ENCODE measurements at places on chromosomes 13 and 19. TPM values are rescaled to one million over a fixed set of nuclear protein-coding genes. Genes with fewer than 3 reads are reported as not detected.

The MBD3L3 gene
- total RNA-seq: not detected

- no peak for DNase-seq
Observed at GRCh38 chr13:86976521-86977324, 694.4 kb upstream of the SLITRK5 start.

DNA sequence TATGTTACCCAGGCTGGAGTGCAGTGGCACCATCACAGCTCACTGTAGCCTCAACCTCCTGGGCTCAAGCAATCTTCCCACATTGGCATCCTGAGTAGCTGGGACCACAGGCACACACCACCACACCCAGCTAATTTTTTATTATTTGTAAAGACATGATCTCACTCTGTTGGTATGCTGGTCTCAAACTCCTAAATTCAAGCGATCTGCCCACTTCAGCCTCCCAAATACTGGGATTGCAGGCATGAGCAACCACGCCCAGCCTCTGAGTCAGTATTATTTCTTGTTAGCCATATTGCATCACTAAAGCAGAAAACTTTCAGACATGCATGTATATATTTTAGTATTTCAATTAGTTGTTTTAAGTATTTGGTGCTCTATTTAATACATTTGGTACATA, 376.4 kb downstream of the GPC6 start:
- DNase-seq: no peak

The IER2 gene
- 29.8 TPM for total RNA-seq

DNA sequence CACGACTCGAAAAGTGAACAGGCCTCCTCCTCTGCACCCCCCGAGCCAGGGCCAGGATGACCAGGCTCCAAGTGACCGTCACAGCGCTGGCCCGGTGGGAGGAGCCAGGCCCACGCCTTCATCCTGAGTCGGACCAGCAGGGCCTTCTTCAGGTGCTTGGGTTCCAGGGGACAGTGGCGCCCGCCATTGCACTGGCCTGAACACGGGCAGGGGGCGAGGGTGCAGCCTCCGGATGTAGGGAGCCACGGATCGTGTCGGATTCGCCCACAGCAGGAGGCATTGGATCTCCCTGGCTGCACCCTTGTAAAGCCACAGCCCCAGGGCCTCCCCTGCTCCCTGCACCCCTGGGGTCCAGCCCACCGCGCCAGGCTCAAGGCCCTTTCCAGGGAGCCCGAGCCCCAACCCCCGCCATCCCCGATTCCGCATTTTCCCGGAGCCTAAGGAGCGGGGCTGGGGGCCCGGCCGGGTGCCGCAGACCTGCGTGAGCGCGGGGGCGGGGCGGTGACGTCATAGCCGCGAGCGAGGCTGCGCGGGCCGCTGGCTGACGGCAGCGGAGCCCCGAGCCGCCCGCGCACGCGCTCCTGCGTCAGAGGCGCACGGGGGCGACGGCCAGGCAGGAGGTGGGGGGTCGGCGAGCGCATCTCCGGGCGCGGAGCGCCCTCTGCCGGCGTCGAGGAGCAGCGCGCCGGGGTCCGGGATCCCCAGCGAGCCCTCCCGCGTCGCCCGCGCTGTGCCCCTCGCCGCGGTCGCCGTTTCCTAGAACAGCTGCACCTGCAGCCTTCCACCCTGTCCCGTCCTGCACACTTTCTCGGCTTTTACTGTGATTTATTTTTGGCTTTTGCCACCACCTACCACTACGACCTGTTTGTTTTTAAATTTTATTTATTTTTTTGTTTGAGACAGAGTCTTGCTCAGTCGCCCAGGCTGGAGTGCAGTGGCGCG, 1.5 kb upstream of the ATP5F1D start:
- DNase-seq: peak; percentile 97

DNA sequence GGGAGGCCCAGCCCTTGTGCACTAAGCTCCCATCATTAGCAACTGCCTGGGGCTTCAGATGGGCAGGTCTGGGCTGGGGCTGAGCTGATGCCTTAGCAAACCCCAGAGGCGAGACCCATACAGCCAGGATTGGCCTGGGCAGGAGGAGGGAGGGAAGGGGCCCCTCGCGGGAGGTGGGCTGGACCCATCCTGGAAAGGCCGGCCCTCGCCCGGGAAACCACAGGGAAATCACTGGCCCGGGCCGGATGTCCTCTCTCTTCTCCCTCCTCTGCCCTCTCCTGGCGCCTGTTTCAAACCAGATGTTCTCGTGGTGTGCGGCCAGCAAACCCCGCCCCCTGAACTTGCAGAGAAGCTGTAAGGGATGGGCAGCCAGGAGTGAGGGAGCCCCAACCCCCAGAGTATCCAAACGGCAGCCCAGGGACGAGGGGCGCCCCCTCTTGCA, 43.1 kb downstream of the TMEM255B start:
- peak; percentile 90 for DNase-seq

DNA sequence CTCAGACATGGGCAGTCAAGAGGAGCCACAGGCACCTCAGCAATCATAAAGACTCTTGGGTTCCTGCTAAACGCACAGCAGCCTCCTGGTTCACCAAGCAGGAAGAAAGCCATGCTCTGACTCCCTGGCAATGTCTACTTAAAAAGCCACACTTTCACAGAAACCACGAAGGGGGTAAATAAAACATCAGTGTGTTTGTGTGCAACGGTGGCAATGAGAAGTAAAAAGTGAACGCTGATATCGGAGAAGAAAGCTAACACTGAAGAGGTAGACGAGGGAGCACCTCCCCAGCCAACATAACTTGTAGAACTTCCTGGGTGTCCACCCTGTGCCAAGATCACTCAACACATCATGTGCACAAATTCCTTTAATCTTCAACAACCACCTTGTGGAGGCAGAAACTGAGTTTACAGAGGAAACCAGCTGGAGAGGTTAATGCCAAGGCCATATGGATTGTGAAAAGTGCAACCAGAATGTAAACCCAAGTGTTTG, 30.2 kb downstream of the HSPH1 start:
- no peak for DNase-seq

GRCh38 chr13:111846391-111847159, 220.4 kb upstream of the SOX1 start:
- no peak for DNase-seq

DNA sequence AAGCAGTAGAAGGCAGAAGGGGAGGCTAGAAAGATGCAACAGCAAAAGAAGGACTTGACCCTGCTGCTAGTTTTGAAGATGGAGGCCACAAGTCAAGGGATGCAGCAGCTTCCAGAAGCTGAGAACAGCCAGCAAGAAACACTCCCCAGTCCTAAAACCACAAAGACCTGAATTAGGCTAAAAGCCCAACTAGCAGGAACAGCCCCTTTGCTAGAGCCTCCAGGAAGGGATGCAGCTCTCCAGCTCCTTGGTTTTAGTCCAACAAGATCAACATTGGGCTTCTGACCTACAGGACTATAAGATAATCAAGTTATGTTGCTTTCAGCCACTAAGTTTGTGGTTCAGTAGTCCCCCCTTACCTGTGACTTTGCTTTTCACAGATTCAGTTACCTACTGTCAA, 10.5 kb upstream of the LATS2 start:
- no peak for DNase-seq

- no peak for DNase-seq
Observed at GRCh38 chr13:63249411-63250187, 1834.0 kb upstream of the PCDH20 start.

- peak; percentile 74 for DNase-seq
Observed at GRCh38 chr19:4445963-4446703, 11.5 kb downstream of the UBXN6 start.

DNA sequence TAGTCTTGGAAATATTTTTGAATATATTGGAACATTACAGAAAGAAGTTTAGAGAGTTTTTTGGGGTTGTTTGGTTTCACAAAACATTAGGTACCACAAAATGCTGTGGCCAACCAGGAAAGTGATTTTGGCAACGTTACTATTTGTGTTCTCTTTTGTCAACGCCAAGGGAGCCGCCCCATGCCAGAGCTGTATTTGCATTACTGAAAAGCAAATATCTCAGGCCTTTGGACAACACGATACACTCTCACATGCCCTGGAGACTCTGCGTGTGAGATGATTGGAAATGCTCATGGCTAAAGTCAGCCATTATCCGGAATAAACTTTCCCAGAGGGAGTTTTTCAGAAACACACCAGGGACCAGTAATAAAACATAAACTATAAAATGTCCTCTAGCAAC, 324.6 kb downstream of the SHISA2 start:
- DNase-seq: no peak

- DNase-seq: peak; percentile 62
Observed at GRCh38 chr19:48290401-48290770, 20.5 kb downstream of the ZNF114 start.
